ENCODE measurements at places on chromosomes 6 and 20.

GRCh38 chr20:58571693-58572427 is 56.7 kb upstream of the APCDD1L start:
- DNase-seq: no peak

- no peak for DNase-seq
Measured at GRCh38 chr6:162055365-162055764, 672.2 kb downstream of the PRKN start.

DNA sequence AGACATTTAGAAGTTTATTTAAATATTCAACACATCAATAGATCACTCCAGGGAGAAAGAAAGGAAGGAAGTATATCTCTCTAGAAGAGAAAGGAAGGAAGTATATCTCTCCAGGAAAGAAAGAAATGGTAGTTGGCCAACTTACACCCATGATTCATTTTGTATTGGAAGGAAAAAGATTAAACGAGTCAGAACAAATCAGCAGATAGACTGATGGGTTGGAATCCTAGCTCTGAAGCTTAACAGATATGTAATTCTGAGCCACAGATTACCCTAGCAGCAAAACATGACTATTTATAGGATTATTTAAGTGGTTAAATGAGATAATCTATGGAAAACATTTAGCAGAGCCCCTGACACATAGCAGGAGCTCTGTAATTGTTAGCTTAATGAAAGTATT is 27.1 kb downstream of the COL12A1 start:
- no peak for DNase-seq

GRCh38 chr20:5433352-5433751 is 116.6 kb upstream of the PROKR2 start:
- no peak for DNase-seq

GRCh38 chr6:107374264-107374663 is 85.1 kb downstream of the PDSS2 start:
- no peak for DNase-seq

GRCh38 chr6:39617026-39617425 is 108.2 kb downstream of the KIF6 start:
- no peak for DNase-seq

GRCh38 chr6:35603326-35604202 is 85.2 kb downstream of the FKBP5 start:
- no peak for DNase-seq

- no peak for DNase-seq
Measured at GRCh38 chr6:104603108-104603745, 256.5 kb downstream of the HACE1 start.

- no peak for DNase-seq
Measured at GRCh38 chr20:10799735-10800134, 125.9 kb upstream of the JAG1 start.

GRCh38 chr20:14622796-14623195 is 285.4 kb upstream of the FLRT3 start:
- no peak for DNase-seq

DNA sequence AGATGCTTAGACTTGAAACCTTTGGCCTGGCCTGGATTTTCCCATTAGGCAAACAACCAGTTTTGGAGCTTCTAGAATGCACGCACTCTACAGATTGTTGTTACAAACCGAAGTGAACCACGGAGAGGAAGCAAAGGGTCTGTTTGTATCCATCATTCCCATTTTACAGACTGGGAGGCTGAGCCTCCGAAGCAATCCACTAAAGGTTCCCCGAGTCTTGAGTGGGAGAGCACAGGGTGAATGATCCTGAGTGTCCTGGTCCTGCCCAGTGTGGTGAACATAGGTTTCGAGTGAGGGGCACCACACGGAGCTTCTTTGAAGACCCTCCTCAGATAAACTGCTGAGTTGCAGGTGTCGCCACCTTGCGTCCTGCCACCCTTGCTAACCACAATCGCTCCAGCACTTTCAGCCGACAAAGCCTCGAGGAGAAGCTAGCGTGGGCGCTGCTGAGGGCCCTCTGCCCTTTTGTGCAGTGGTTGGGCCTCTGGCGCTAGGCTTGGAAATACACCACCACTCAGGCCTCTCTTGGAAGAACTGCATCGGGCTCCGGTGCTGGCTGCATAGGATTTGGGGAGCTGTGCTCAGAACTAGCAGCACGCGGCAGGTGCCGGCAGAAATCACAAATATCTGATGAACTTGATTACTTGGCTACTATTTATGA is 1.4 kb upstream of the PRDM13 start:
- no peak for DNase-seq

GRCh38 chr6:166017032-166017635 is 150.5 kb downstream of the TBXT start:
- DNase-seq: no peak

DNA sequence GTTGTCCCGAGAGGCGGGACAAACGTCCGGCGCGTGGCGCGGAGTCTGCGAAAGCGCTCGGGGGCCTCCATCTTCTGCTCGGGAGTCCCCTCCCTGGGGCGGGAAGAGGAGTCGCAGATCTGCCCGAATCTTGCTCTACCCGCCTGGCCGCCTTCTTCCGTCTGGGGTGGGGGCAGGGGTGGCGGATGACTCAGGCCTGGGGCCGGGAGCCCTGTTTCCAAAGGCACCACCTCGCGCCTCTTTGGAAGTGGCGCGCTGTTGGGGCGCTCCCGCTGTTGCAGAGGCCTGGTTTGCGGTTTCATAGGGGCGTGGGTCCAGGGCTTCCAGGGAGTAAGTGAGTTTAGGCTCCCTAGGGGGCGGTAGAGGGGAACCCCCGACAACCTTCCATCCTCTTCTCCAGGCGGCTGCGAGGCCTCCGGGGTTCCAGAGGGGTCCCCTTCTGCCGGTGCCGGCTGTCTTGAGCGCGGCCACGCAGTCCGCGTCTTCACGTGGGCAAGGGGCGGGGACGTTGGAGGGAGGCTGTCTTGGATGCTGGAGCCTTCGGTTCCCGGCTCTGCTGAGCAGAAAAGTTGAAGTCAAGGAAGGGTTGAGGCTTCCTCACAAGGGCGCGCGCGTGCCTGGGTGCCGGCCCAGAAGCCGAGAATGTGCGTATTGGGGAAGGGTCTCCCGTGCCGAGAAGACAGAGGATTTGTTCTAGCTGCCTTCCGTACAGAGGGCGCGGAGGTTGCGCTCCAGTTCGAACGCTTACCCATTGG is 2.6 kb upstream of the TFAP2C start:
- no peak for DNase-seq

DNA sequence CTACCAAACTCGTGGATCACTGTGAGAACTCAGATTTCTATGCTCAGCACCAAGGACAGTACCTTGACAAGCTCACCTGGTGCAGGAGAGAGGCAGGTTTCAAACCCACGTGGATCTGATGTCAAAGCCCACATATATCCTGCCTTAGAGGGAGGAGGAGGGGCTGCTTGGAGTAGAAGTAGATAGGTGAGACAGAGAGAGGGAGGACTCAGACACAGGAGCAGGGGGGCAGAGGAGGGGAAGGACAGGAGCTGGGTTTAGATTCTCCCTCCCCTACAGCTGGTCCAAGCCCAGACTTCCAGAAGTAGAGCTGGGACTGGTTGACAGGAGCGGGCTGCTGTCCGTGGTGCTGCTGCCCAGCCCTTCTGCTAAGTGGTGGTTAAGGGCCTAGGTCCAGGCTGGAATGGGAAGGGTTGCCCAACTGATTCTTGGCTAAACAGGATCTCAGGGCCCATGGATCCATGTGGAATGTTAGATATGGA is 77.5 kb downstream of the CDH22 start:
- DNase-seq: no peak

DNA sequence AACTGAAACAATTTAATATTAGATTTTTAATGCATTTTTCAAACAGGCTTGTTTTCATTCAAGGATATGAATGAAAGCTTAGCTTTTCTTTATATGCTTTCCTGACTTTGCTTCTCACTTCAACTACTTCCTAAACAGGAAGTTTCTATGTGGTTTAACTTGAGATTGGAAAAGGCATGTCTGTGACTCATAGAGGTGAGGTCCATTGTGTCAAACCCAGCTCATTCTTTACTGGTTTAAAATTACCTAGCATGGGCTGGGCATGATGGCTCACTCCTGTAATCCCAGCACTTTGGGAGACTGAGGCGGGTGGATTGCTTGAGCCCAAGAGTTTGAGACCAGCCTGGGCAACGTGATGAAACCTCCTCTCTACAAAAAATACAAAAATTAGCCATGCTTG is 34.4 kb downstream of the EFHC1 start:
- DNase-seq: no peak

- DNase-seq: peak; percentile 71
Measured at GRCh38 chr6:28399350-28400121, at the start of gene ZSCAN12. ZSCAN12 (minus strand) TSS chr6:28399747; CDS start chr6:28398405, 1,342 bp downstream.

DNA sequence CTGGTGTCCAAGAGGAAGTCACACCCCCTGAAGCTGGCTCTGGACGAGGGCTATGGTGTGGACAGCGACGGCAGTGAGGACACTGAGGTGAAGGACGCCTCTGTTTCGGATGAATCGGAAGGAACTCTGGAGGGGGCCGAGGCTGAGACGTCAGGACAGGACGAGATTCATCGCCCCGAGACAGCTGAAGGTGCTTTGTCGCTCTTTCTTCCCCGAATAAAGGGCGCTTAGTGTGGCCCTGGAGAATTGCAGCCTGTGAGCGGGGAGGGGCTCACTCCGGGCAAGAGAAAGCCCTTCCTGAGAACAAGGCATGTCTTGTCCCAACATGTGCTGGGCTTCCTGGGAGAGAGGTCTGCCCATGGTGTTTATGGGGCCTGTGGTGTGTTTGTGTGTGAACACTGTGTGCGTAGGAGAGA is 41.4 kb downstream of the MYT1 start:
- DNase-seq: no peak

- no peak for DNase-seq
Measured at GRCh38 chr6:39420300-39421265, 98.1 kb upstream of the KCNK16 start.

DNA sequence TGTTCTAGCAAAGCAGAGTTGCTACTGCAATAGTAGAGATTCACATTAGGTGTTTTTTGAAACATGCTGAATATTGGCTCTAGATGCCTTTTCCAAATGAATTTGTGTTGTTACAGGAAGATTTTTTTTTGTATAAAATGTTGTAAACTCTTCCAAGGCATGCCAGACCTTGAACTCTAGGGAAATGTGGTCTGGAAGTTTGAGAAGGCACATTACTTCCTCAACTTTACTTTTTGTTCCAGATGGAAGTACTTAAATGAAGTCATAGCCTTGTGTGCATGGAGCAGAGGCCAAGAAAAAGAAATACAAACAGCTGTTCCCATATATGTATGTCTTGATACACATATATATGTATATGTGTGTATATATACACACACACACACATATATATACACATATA is 585.7 kb upstream of the MARCKS start:
- no peak for DNase-seq

DNA sequence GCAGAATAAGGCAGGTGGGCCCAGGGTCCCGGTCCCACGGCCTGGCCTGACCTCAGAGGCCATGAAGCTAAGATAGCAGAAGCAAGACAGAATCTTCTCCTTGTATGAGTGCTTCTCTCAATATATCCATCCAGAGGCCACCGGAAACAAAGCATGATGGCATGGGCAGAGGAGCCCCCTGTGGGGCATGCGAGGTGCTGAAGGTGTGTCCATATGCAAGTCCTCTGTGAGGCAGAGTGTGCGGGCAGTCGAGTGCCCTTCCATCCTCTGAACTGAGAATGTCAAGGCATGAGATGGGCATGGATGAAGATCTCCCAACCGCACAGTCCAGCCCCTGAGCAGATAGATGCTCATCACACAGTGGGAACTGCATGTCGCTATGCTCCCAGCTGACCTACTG is 9.8 kb upstream of the GGTLC1 start:
- DNase-seq: no peak

DNA sequence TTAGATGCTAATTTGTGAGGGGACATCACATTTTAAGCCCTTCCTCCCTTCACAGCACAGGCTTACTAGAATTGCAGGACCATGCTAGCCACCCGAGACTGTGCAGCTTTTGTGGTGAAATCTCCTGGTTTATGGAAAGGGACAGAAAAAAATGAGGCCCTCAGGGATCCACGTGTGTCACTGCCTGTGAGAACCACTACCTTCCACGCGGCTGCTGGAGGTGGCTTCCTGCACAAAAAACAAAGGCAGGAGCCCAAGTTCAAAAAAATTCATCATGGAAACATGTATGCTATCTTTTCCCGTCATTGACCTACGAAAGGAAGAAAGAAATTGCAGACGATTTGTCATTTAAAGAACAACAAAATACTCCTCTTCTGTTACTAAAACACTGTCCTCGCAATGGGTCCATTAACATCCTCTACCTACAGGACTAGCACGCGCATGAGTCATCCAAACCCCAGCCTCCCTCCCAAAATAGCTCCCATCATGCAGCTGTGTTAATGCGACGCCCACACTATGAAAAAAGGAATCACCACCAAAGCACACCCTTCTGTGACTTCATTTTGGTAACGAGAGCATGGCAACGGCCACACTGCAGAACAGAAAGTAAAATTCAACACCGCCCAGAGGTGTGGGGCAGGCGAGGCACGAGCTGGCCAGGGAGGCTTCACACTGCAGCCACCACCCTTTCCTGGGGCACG is 45.7 kb downstream of the RAMACL start:
- peak; percentile 32 for DNase-seq

GRCh38 chr6:12527339-12527738 is 189.2 kb upstream of the PHACTR1 start:
- no peak for DNase-seq

GRCh38 chr6:74113901-74114300 is 417.9 kb downstream of the CD109 start:
- DNase-seq: no peak

Data from activated T-helper 1 cell treated with anti-CD3 and anti-CD28 coated beads, Interleukin-2, amount 50 U/mL, for 16 hours (primary cell).